COLO829 (cell line): ENCODE measurements at places on chromosomes 16 and 17.

- DNase-seq: no peak
These were observed 10.5 kb upstream of the NUDT7 start for GRCh38 chr16:77711775-77712174.

- no peak for DNase-seq
These were observed 27.2 kb upstream of the MLKL start for GRCh38 chr16:74727903-74728302.

GRCh38 chr17:5631958-5632590 is 47.8 kb upstream of the NLRP1 start:
- no peak for DNase-seq

- DNase-seq: no peak
These were observed 4.2 kb upstream of the CBX4 start for GRCh38 chr17:79843474-79843815.

DNA sequence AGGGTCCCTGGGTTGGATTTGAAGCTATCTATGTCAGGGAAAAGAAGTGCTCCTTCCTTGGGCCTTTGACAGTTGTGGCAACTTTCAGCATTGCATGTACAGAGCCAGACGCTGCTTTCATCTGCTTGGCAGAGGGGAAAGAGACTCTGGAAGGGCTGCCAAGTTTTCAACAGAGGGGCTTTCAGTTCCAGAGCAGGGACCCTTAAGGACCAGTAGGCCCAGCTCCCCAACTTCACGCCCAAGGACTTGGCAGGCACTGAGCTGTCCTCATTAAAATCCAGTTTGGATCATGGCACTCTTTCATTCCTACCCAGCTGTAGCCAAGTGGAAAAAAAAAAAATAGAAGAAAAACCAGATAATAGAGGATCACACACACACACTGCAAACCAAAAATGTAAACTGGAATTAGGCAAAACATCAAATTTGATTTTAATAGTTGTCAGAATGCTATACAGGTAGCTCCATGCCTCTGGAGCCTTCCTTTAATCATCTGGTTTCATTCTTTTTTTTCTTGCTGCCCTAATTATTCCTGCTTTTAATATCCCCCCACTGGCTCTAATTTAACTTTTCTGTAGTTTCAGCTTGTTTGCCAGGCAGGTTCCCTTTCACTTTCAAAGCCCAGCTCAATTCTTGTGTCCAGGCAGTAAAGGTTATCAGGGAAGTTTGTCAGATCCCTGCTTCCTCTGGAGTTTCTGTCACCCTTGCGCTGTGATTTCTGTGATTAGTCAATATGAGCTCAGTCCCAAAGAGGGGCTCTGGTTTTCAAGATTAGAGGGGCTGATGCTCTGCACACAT is 702.6 kb upstream of the CDH8 start:
- no peak for DNase-seq

- no peak for DNase-seq
These were observed 106.2 kb downstream of the N4BP1 start for GRCh38 chr16:48503779-48504178.

DNA sequence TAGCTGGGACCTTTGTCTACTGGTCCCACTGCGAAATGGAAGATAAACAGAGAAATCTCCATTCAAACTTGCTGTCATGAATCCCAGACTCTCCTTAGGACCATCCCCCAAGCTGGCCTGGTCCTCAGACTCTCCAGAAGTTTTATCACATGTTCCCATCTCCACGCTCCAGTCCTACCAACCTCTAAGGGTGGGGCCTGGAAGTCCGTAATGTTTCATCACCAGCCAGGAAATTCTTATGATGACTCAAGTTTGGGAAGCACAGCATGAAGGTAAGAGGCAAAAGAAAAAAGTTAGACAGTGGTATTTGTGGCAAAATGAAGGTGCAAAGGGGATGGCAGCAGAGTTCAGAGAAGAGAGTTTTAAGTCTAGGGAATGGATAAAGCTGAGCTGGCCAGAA is 52.7 kb downstream of the ZNF18 start:
- DNase-seq: no peak

- peak; percentile 73 for DNase-seq
These were observed 68.0 kb upstream of the MRTFB start for GRCh38 chr16:14003074-14003570.

DNA sequence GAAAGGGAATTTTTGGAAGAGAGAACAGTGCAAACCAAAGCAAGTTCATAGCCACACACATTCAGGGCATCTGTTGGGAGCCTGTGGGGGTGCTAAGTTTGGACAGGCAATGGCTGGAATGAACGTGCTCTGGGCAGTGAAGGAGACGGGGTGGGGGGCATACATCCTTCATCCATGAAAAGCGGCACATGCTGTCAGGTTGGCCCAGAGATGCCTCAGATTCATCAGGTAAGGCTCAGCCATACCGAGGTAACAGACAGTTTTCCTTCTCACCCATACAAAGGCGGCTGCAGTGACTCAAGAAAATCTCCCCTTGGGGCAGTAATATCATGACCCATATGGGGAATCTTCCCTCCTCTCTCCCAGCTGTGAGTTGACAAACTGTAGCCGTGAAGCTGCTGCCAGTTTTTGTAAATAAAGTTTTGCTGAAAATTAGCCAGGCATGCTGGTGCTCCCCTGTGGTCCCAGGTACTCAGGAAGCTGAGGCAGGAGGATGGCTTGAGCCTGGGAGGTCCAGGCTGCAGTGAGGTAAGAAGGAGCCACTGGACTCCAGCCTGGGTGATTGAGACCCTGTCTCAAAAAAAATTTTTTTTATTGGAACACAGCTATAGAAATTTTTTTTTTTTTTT is 9.2 kb upstream of the UBALD2 start:
- DNase-seq: no peak

DNA sequence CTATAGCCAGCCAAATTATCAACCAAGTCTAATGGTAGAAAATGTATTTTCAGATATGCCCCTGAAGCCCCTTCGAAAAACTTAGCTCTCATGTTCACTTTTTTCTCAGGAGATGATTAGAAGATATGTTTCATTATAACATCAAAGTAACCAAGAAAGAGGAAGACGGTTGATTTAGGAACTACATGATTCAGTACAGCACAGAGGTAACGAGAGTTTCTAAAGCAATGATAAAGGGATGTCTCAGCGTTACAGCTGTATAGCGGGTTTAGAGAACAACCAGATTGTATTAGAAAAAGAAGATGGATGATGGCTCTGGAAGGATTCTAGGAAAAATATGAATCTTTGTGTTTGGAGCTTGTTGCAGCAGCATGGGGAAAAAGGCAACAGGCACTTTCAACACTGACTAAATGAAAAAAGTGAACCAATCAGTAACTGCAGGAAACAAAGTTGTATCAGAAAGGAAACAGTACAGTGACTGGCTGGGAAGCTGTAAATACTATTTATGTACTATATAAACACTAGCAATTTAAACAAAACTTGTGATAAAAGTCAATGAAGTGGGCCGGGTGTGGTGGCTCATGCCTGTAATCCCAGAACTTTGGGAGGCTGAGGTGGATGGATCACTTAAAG is 21.5 kb downstream of the MBTD1 start:
- no peak for DNase-seq

DNA sequence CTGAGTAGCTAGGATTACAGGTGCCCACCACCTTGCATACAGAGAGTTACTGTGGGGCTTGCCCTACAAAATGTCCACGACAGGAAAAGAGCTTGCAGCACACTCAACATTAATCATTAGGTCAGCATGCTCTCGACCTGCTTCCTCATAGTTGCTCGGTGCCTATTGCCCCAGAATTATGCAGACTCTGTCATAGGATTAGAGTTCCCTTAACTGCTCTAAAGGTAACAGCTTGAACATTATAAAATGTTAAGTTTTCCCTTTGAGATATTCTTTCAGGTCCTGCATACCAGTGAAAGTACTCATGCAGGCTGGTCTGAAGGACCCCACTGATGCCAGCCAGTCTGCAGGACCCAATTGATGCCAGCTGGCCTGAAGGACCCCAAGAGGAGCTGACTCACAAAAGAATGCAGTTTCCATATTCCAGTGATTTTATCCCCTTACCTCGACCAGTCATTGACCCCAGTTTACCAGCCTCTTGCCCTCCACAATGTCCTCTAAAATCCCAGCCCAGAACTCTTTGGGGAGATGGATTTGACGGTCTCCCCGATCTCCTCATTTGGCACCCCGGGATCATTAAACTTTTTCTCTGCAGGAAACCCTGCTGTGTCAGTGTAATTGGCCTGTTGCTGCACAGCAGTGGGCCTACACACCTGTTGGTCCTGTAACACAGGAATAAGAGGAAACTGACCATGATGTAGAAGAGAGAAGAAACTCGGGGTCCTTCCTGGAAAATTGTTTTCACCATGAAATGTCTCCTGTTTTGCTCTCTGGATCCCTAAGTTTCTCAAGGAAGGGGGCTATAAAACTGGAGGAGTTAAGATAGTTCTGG is 10.6 kb downstream of the ICAM2 start:
- DNase-seq: no peak

DNA sequence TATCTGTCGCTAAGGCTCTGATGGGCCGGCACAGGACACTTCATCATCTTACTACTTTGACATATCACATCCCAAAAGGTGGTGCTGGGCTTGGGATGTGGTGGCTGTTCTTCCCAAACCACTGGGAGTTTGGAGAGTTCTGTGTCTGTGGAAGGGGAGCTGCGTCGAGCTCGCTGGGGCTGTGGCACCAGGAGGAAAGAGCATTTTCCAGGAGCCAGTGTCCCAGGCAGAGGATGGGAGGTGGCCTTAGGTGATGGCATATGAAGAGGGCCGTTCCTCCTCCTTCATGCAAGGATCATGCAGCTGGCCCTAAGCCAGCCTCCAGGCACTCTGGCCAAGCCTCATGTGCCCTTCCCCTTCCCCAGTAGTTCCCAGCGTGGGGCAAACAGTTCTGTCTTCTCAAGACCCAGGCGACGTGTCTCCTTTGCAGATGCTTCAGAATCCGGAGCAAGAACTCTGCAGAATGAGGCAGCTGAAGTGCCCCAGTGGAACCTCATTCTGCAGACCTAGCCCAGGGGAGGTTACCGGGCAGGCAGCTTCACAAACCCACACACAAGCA is 89.4 kb upstream of the TNRC6C start:
- no peak for DNase-seq

- no peak for DNase-seq
These were observed 62.1 kb downstream of the MYO1D start for GRCh38 chr17:32814836-32815235.

DNA sequence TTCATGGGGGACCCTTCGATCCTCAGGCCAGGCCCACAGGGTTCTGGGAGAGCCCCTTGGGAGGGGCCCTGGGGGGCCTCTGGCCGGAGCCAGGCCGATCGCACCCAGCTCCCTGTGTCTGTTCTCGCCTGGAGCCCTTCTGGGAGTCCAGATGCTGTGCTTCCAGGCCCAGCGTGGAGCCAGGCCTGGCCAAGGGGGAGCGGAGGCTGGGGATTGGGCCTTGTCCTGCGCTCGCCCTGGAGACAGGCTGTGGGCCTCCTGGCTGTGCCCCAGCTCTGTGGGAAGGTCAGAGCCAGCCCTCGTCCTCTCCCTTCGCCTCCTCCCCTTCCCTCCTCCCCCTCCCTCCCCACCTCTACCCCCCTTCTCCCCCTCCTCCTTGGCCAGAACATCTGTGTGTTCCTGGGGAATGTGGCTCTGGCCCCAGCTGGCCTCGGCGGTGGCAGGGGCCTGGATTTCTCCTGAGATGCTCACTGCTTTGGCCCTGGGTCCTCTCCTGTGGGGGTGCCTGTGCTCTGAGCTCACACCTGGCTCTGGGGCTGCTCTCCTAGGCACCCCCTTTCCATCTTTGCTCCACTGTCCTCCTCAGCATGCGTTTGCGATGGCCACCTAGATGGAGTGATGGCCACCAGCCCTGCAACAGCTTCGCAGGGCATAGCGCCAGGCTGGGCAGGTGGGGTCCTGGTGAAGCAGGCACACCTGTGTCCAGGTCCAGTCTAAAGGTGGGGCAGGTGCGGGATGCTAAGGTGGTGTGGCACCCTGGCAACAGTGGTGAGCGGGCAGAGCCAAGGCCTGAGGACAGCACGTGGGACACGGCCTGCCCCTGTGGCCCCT is 90.6 kb upstream of the CIBAR2 start:
- DNase-seq: no peak

GRCh38 chr16:64540434-64540833 is 581.4 kb downstream of the CDH11 start:
- no peak for DNase-seq

GRCh38 chr17:72434991-72435618 is 314.3 kb downstream of the SOX9 start:
- DNase-seq: no peak
